AG10803 (cell line): ENCODE measurements at places on chromosomes 3 and 15.

- peak; percentile 81 for DNase-seq
Observed at GRCh38 chr3:194577986-194578905, 55.0 kb downstream of the TMEM44 start.

- DNase-seq = peak; percentile 29
Observed at GRCh38 chr3:105836533-105836932, 32.3 kb downstream of the CBLB start.

DNA sequence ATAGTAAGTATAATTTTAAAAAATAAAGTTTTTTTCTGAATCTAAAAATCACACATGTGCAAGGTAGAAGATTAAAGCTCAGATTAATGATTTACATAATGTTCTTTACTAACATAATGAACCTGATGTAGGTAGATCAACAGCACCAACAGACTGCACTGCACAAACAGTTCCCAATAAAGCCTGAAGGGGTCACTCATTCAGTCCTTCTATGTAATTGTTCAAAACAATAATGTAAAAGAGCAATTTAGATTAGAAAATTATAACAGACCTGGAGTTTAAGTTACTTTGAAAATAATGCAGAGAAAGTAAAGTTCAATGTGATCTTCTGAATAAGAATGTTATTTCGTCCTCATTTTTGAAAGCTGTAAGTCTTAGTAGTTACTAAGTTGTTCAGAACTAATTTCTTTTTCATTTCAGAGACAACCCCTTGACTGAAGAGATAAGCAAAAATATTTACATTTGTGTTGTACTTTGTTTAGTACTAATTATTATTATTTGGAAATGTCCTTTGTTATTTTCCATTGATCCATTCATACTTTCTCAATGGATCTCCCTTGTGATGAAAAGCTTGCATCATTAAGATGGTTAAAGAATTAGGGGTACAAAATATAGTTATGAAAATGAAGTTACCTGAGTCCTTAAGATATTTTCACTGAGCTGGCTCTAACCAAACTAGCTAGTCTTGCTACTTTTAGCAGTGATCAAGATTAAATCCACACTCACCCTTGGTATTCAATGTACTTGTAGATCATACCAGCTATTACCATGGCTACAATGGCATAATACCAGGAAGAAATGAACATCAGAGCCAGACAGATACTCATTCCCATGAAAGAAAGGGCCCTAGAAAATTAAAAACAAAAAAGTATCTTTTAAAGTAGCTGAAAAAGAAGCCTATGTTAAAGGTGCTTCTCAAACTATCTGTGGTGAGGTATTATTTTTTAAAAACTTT, 16.8 kb downstream of the EMC4 start:
- peak; percentile 38 for DNase-seq

- DNase-seq = no peak
Observed at GRCh38 chr15:70437089-70437488, 326.3 kb downstream of the UACA start.

- peak; percentile 94 for DNase-seq
Observed at GRCh38 chr3:73786321-73786807, 161.6 kb upstream of the PDZRN3 start.

- peak; percentile 52 for DNase-seq
Observed at GRCh38 chr3:20637729-20638128, 451.7 kb upstream of the SGO1 start.

DNA sequence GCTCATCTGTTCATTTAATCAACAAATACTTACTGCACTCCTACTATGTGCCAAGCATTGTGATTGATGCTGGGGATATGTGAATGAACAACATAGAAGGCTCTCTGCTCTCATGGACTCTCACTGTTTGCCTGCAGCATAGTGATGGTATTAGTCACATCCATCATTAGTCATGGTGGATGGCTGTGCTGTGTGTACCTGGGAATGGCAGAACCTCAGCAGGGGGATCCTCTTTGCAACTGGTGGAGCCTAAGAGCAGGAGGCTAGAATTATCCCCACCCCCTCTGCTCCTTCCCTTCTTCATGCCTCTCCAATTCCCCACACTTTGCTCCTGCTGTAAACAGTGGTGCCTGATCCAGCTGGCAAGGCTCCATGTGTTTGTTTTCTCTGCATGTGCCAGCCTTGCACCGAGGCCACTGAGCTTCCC, 20.5 kb downstream of the BOC start:
- DNase-seq = peak; percentile 71

DNA sequence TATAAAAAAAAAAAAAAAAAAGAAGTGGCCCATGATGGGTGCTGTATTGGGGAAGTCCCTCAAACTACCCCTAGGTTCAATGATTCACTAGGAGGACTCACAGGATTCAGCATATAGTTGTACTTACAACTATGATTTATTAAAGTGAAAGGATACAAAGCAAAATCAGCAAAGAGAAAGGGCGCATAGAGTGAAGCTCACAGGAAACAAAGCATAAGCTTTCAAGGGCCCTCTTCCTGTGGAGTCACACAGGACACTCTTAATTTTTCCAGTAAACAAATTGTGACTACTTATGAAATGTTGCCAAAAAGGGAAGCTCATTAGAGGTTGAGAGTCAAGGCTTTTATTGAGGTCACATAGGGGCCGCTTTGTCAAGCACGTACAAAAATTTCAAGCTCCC, 153.7 kb upstream of the GAP43 start:
- DNase-seq = peak; percentile 1

DNA sequence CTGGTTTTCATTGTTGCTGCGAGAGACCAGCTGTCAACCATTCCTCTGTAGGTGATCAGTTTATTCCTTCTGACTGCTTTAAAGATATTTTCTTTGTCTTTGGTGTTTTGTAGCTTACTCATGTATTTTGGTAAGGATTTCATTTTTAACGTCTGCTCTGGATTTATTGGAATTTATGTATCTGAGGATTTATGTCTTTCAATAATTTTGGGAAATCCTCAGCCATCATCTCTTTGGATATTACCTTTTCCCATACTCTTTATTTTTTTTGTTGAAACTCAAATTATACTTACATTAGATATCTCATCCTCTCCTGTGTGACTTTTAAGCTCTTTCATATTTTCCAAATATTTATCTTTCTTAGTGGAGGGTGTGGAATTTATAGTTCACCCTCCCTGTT, 62.7 kb upstream of the COL8A1 start:
- DNase-seq = no peak

DNA sequence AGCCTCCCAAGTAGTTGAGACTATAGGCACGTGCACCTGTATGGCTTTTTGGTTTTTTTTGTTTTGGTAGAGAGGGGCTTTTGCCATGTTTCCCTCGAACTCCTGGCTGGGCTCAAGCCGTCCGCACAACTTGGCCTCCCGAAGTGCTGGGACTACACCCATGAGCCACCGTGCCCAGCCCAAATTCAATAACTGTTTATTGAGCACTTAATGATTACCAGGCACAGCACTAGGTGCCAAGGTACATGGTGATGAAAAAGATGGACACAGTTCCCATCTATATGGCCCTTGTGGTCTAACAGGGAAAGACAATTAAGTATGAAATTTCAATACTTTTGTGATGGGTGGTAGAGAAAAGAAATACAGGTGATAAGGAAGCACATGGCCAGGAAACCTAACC, 35.8 kb upstream of the ZNF148 start:
- DNase-seq = no peak

- no peak for DNase-seq
Observed at GRCh38 chr15:57657619-57658018, 48.9 kb upstream of the POLR2M start.

- DNase-seq = peak; percentile 42
Observed at GRCh38 chr3:55170444-55170843, 242.6 kb upstream of the LRTM1 start.

GRCh38 chr3:59549962-59550361, 500.1 kb upstream of the CFAP20DC start:
- DNase-seq = no peak

- DNase-seq = no peak
Observed at GRCh38 chr3:56136514-56136913, 331.8 kb downstream of the ERC2 start.

- peak; percentile 61 for DNase-seq
Observed at GRCh38 chr3:193826159-193826795, 233.3 kb downstream of the OPA1 start.

DNA sequence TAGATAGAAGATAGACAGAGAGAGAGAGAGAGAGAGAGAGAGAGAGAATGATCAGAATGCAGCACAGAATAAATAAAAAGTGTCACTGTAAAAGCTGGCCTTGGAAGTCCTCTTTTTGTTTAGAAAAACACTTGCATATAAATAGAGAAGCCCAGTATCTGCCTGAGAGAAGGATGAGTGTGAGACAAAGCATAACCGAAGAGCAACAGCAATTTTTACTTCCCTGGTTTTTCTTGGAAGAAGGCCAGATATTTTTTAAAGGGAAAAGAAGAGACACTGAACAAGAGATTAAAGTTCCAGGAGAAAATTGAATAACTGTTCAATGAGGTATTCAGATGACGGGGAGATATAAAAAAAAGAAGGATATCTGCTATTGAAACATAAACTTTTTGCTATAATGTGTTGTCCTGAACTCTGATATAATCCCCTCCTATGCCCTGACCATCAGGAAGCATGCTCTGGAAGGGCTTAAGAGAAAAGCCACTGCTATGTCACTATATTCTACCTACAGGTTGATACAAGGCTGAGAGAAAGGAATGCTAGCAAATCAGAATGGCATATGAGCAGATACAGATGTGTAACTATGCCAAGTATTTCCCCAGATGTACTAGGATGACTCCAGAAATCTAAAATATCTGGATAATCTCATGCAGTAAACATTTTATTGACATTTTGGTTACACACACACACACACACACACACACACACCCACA, 358.9 kb downstream of the RBMS3 start:
- DNase-seq = peak; percentile 40

- DNase-seq = no peak
Observed at GRCh38 chr3:193743702-193744047, 150.7 kb downstream of the OPA1 start.

DNA sequence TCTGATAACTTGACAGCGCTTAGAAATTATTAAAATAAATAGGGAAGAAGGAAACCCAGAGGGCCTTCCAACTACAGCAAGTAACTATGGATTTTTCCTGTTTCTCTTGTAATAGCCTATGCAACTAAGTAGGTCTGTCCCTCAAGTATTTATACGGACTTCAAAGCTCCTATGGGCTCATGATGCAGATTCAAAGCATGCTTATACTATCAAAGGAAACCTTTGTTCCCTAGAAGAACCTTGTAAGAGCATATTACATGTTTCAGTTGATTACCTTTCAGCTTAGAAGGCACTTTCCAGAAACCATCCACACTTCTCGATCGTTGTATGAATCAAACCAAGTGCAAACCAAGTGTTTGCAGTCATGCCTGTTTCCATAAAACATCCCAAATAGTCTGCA, 158.8 kb downstream of the ALCAM start:
- DNase-seq = no peak

DNA sequence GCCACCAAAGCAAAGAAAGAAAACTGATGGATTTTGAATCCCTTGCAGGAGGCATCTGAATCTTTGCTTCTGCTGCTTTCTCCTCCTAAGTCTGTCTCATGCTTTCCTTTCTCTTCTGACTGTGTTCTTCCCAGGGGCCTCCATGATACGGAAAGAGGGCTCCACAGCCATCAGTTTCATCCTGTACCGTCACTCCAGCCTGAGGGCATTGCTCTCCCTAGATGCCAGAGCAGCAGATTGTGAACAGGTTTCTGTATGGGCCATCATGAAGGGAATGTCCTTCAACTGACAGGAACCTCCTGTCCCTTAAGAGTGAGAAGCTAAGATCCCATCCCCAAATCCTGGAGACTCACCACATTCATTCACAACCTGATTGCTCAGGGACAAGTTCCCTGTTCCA, 59.2 kb downstream of the KBTBD12 start:
- no peak for DNase-seq

GRCh38 chr3:131077904-131078303, 51.2 kb downstream of the NEK11 start:
- DNase-seq = no peak

GRCh38 chr3:183507551-183507950, 48.0 kb downstream of the KLHL6 start:
- DNase-seq = no peak

GRCh38 chr3:9301091-9301490, 51.6 kb upstream of the SRGAP3 start:
- no peak for DNase-seq

DNA sequence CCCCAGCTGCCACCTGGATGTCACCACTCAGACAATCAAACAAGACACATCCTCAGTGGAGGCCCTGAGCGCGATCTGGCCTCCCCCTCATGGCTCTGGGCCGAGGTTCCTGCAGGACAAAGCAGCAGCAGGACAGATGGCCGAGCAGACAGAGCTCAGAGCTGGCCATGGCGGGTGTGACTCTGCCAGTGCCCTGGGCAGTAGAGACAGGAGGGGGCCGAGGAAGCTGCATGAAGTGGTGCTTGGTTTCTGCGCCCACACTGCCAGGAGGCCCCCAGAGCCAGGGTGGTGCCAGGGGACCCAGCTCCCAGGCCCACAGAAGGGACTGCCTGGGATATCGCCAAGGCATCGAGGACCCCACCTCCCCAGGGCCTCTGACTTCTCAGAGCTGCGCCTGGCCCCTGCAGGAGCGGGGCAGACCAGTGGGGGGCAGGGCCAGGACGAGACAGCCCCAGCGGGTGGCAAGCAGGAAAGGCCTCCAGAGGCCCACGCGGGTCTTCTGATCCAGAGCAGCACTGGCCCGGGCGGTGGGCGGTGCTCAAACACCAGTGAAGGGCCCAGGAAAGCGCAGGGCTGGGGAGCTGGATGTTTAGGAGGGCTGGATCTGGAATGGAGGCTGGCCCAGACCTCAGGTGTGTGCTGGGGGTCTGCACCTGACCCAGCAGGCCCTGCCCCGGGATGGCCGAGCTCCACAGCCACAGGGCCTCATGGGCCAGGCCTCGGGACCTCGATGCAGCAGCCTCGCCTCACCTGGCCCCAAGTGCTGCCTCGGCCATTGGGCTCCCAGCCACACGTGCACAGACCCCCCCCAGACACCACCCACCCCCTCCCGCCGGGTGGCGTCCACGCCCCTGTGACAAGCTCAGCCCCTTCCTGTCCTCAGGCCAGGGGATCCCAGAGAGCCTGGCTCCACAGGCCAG, 76.0 kb downstream of the GOLGA8G start:
- DNase-seq = no peak

DNA sequence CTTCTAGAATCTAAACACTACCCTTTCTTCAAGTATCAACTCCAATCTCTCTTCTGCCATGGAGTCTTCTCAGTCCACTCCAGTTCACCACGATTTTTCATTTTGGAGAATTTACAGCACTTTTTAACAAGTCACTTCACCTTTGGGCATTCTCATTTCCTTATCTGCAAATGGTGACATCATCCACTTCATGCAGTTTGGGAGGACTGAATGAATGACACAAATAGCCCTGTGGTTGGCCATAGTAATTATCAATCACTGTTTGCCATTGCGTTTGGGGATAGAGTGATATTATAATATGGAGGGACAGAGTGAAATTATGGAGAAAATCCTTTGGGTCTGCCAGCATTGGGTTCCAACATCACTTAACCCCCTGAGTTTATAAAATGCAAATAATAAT, 38.0 kb upstream of the TM4SF1 start:
- no peak for DNase-seq

DNA sequence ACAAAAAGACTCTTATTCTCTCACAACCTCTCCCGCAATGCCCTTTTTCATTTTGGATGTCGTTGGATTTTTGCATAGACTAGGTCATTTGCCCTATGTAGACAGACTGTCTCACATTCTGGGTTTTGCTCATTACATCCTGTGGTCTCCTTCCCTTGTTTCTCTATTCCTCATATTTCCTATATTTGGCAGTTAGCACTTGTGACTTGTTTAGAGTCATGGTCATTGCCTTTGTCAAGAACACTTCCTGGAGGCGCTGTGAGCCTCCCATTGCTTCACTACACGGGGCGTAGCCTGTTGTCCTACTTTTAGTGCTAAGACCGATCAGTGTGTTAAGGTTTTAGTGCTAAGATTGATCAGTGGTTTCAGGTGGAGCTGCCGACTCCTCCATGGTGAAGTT, 16.1 kb upstream of the TATDN2 start:
- no peak for DNase-seq
